Right ventricle myocardium inferior (tissue), 1 donor: ENCODE measurements at places on chromosomes 7 and 10. TPM values are rescaled to one million over a fixed set of nuclear protein-coding genes. Genes with fewer than 3 reads are reported as not detected.

- DNase-seq, result no peak
Measured at GRCh38 chr10:78575400-78575799, 493.4 kb upstream of the ZMIZ1 start.

- DNase-seq, result no peak
Measured at GRCh38 chr10:33237736-33238624, 96.5 kb downstream of the NRP1 start.

Gene PITX3
- 1.8 TPM for total RNA-seq

DNA sequence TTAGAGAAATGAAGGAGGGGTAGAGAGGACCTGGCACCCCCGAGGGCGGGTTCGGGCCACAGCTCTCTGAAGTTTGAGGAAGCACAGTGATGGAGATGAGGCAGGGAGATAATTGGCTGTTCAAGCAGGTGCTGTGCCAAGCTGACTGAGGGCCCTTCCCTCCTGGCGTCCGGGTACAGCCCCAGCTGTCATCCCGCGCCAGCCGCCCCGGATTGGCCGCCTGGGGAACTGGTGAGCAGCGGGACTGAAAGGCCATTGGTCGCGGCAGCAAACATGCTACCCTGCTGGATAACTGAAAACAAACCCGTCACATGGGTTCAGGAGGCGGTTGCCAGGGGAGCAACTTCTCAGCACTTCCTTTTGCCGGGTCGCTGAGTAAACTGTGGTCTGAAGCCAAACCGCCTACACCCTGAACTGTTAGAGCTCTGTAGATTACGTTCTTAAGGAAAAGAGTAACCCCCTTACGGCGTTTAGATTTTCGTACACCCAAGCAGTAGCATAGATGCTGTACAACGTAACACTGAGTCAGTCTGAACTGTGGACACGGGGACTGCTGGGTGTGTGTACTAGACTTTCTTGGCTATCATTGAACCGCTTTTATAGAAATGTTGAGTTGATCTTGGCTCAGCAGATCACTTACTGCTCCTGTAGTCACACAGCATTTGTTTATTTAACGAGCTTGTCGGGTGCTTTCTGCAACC is 1.3 kb downstream of the INSIG1 start:
- DNase-seq, result peak; percentile 98

Gene PUS7
- 4.5 TPM for total RNA-seq

DNA sequence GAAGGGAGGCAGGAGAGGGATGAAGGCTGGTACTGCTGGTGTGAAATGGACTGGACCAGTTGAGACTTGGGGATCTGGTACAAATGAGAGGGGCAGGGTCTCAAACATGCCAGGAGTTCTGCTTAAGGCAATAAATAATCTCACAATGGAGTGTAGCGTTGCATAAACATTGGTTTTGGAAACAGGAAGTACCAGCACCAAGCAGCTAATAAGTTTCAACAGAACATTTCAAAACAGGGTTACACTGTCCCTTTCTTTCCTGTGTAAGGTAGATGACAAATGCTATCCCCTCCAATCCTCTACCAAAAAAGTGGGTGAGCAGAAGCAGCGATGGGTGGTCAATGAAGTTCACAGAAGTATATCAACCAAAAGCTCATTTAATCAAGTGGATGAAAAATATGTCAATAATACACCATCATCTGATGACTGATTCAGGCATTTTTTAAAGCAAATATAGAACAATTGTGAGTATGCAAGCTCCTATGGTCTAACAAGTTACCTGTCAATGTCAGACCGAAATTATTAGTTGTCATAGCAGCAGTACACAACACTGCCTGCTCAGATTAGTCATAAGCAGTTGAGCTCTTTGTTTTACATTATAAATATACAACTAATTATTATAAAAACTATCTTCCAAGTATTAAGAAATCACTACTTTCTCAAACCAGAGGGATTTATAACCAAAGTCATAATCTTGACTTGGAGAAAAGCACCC is 220.0 kb downstream of the FAM107B start:
- DNase-seq, result no peak

Gene ZCWPW1
- total RNA-seq, result 4.4 TPM

GRCh38 chr10:101932183-101932582 is 88.6 kb upstream of the KCNIP2 start:
- DNase-seq, result no peak

- DNase-seq, result no peak
Measured at GRCh38 chr7:14305233-14305866, 315.9 kb upstream of the ETV1 start.

GRCh38 chr7:82423446-82423845 is 20.1 kb downstream of the CACNA2D1 start:
- DNase-seq, result no peak

Gene CRHR2
- 0.35 TPM for total RNA-seq

- no peak for DNase-seq
Measured at GRCh38 chr7:105309235-105310169, 79.2 kb downstream of the SRPK2 start.

- DNase-seq, result no peak
Measured at GRCh38 chr10:124477614-124478363, 16.2 kb downstream of the LHPP start.

GRCh38 chr7:11261470-11261869 is 287.8 kb downstream of the PHF14 start:
- DNase-seq, result no peak

DNA sequence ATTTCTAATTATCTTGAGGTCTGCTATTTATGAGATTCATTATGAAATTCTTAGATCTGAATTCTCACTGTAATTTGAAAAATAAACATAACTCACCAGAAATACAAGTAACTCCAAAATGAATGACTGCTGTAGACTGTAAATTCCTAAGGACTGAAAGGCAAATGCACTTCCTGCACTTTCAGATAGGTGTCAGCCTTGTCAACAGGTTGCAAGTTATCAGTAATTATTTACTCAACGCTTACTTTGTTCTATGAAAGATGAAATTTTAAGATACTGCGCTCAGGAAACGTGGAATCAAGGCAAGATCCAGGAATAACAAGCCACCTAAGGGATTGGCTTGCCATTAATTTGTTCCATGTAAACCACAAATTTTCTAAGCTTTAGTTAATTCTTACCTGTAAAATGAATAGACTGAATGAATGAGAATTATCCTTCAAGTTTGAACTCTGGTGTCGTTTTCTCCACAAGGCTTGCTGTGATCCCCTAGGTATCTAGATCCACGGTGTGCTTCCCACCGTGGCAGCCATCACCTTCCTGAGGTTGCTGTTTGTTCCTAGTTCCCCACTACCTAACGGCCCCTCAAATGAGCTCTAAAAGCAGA is 12.6 kb downstream of the DHX32 start:
- no peak for DNase-seq

GRCh38 chr7:768881-769504 is 41.9 kb upstream of the PRKAR1B start:
- peak; percentile 81 for DNase-seq
